Upper lobe of right lung (tissue), 1 donor: ENCODE measurements at places on chromosomes 6 and 20. TPM values are rescaled to one million over a fixed set of nuclear protein-coding genes. Genes with fewer than 3 reads are reported as not detected.

Gene SEC23B
- total RNA-seq = 62.9 TPM

Gene C20orf204
- 1.9 TPM for total RNA-seq

Gene UTRN
- total RNA-seq = 316 TPM

Gene OR2B6
- not detected for total RNA-seq

Gene RIMS1
- 3.9 TPM for total RNA-seq

- no peak for DNase-seq
Observed at GRCh38 chr6:10347561-10348327, 67.1 kb downstream of the TFAP2A start.

GRCh38 chr6:123655521-123656306 lies 19.0 kb upstream of the TRDN start:
- no peak for DNase-seq

DNA sequence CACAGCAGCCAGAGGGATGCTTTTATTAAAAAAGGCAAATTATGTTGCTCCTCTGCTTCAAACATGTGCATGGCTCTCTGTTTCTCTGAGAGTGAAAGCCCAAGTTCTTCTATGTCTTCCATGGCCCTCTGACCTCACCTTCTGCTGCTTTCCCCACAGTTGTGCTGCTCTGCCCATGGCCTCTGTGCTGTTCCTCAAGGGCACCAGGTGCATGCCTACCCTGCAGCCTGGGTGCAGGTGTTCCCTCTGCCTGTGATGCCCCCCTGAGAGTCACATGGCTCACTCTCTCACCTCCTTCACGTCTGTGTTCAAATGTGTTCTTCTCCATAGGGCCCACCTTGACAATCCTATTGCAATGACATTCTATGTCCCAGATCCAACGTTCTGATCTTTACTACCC lies 477.0 kb upstream of the CHD6 start:
- no peak for DNase-seq

DNA sequence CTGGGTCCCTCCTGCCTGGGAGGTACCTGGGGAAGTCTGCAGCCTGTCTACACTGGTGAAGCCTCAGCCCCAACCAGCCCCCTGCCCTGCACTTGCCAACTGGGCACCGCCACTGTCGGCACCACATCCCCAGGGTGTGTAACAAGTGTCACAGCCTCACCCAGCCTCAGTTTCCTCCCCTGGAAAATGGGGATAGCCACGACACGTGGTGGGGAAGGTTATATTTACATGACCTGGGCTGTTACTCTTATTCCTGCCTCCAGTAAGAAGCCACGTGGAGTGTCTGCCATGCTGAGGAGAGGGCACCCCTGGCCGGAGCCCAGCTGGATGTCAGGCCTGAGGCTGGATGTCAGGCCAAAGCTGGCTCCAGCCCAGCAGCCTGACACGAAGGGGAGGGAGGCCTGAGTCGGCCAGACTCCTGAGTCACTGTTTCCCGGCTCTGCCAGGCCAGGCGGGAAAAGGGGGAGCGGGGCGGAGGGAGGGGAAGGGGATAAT lies 44.9 kb downstream of the SNAI1 start:
- peak; percentile 71 for DNase-seq

GRCh38 chr6:113464536-113464935 lies 392.6 kb upstream of the MARCKS start:
- no peak for DNase-seq

DNA sequence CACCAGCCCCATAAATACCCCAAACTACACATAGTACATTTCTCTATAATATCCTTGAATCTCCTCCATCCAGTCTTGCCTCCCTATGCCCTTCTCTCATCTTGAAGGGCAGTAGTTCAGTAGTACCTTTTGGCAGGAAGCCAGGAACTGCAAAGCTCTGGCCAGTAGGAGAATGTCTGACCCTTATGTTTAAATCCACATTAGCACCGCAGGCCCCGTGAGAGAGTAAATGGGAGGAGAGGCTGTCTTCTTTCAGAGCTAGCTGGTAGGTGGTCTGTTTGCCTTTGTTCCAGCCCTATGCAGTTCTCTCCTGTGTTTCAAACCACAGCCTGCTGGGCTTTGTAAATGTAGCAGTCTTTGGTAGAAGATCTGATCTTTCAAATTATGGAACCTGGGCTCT lies 690.7 kb downstream of the DOK5 start:
- DNase-seq = no peak

DNA sequence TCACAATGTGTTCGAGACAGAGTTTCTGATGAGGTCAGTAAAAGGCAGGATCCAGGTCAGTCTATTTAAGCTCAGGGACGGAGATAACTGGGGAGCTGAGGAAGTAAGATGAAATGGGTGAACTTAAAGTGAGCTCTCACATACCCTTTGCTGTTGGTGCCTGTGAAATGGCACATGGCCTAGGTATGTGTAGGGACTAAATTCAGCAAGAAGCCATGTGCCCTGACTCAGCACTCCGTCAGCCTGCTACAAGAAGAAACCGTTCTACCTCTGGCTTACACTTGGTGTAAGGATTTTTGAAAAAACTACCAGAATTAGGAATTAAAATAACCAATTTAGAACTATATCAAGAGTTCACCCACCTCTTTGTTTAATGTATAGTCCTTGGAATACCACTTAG lies 41.1 kb upstream of the TRDN start:
- DNase-seq = no peak

DNA sequence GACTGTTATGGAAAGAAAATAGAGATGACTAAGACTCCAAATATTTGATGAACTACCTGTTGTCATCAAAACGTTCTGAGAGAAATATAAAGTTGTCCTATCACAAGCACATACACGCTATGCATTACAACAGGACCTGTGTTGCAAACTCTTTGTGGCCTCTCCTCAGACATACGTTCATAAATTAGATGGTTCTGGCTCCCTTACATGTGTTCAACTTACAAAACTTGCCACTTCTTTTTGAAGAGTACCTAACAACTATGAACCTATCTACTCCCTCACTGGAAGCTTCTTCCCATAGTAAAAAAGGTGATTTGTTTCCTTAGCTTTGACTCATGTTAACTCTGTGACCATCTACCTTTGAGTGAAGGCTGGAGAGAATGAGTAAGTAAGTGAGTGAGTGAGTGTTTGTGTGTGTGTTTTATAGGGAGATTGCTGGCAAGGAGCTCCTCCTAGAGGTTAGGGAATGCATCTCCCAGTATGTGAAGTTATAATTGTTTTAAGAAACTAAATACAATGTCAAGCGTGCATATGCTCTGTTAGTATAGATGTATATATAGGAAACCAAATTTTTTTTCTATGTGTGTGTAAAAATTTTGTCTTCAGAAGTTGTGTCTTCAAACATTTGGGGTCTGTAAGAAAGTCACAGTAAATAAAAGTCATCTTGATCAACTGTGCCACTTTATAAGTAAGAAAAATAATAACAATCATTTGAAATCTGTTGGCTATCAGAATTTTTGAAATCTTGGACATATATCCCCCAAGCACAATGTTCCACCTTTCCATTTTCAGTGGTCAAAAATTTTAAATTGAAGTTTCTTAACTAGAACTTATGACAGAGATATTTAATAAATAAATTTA lies 1211.1 kb upstream of the GJE1 start:
- no peak for DNase-seq

DNA sequence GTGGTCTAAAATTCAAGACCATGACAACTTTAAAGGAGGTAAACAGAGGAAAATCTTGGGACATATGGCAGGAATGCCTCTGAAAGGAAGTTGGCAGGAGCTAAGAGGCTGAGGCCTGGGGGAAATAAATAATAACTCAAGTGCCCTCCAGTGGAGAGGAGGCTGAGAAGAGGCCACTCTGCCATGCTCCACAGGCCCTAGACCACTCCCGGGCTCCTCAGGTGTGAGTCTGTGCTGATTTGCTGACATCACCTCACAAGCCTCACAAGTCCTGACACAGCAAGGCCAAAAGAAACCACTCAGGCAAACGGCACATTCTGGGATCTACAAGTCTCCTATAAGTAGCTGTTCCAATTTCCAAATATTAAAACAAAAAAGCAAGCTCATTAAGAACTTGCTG lies 91.0 kb upstream of the RIPOR2 start:
- DNase-seq = peak; percentile 83

GRCh38 chr20:37395410-37395797 lies 49.5 kb downstream of the SRC start:
- no peak for DNase-seq

- DNase-seq = no peak
Observed at GRCh38 chr6:52288216-52288615, 3.7 kb upstream of the MCM3 start.

- no peak for DNase-seq
Observed at GRCh38 chr6:102333736-102334135, 940.2 kb downstream of the GRIK2 start.

DNA sequence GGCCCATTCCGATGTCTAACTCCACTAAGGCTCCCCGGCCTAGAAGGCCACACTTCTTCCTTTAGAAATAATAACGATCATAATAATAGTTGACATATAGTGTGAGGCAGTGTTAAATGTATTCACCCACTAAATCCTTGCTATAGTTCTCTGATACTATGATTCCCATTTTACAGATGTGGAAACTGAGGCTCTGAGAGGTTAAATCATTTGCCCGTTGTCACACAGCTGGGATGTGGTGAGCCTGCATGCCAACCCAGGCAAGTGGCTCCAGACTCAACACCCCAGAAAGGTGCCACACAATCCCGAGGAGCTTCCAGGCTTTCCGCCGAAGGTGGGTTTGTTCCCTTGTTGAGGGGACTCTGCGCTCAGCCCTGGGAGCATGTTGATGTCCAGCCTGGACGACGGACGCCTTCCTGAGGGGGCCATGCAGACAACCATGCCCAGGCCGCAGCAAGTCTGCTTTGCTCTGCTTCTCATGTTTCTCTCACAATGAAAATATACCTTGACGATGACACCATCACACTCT lies 104.6 kb upstream of the CDYL start:
- no peak for DNase-seq

GRCh38 chr6:13733178-13733887 lies 21.7 kb upstream of the RANBP9 start:
- DNase-seq = peak; percentile 69

- DNase-seq = no peak
Observed at GRCh38 chr6:62993951-62994350, 217.3 kb upstream of the FKBP1C start.

GRCh38 chr6:87832025-87832825 lies 130.2 kb upstream of the AKIRIN2 start:
- DNase-seq = no peak

DNA sequence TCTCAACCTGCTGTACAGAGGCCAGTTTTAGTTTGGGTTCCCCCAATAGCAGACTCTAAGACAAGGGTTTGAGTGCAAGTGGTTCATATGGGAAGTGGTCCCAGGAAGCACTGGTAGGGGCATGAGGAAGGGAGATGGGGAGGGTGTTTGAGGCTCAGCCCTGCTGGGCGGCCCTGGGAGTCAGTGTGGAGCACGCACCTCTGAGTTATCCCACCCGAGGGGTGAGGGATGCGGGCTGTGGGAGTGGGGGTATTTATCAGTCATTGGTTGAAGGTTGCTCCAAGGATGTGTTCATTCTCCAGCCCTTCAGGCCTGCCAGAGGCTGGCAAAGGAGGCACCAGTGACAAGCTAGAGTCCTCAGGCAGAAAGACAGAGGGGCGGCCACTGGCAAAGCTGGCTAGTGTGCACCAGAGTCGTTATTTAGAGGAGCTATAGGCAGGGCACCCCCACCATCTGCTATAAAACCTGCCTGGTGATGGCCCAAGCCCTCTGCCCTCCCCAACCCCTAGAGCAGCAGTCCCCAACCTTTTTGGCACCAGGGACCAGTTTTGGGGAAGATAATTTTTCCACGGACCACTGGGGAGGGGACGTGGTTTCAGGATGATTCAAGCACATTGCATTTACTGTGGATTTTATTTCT lies 16.5 kb downstream of the PXMP4 start:
- DNase-seq = no peak

DNA sequence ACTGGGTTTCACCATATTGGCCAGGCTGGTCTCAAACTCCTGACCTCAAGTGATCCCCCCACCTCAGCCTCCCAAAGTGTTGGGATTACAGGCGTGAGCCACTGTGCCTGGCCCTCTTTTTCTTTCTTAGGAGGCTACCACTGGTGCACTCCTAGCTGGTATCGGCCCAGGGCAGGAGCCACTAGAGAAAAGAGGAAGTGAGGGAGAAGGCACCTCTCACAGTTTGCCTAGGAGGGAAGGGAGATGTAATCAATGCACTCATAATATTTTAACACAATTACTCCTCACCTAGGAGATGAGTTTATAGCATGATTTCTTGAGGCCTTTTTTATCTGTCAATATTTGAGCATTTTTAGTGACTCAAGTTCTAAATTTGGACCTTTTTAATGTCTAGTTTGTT lies 189.0 kb upstream of the SOX4 start:
- no peak for DNase-seq

GRCh38 chr6:12008366-12009179 lies 3.5 kb upstream of the HIVEP1 start:
- peak; percentile 95 for DNase-seq

DNA sequence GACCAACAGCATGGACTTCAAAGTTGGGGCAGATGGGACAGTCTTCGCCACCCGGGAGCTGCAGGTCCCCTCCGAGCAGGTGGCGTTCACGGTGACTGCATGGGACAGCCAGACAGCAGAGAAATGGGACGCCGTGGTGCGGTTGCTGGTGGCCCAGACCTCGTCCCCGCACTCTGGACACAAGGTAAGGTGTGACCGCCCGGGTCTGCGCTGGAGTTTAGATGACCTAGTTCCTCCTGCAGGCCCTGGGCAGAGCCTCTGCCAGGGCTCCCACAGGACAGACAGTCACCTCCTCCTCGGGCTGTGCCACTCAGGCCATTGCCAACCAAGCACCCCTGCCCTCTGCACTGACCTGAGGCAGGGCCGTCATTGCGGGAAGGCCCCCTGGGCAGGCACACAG lies 322.1 kb downstream of the TAF4 start:
- DNase-seq = no peak

- no peak for DNase-seq
Observed at GRCh38 chr6:5766260-5766659, 240.5 kb downstream of the NRN1 start.

DNA sequence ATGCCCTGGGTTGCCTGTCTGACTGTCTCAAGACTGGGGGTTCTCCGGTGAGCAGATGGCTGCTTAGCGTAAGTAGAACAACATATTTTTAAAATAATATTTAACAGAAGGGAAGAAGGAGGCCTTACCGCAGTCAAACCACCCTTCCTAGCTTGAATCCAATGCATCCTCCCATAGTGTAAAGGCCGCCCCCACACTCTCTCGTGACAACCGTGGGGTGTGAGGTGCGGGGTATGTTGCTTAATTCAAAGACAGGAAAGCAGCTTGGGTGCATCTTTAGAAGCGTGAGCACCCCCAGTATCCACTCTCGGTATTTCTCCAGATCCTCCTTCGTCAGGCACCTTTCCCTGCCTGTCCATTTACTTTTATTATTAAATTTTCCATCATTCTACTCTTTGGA lies 501.2 kb upstream of the CDH4 start:
- DNase-seq = no peak

- no peak for DNase-seq
Observed at GRCh38 chr20:43942667-43943285, 28.1 kb downstream of the TOX2 start.
